ENCODE measurements at places on chromosomes 7 and 10.
A peak's percentile ranks its signal among the peaks of the same experiment; 100 is the strongest.

DNA sequence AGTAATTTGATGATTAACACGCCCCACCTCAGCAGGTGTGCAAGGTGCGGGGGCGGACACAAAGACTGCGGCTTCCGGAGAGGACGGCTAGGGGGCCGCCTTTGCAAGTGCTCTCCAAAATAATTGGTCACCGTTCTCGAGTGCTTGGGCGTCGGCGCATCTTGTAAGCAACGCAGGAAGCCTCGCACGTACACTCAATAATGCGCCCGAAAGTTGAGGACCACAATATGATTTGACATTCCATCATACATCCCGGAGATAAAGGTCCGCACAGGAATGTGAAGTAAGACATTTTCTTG lies 114.7 kb downstream of the EBF3 start:
- H3K36me3 ChIP-seq = no peaks in the 10 kb centered on the region
- no peak overlapping the region for H3K4me3 ChIP-seq
- peaks cover 5% of the 10 kb centered on the region for H3K27me3 ChIP-seq
- no peak overlapping the region for H3K27ac ChIP-seq
- peaks cover 8% of the 10 kb centered on the region for H3K4me1 ChIP-seq

DNA sequence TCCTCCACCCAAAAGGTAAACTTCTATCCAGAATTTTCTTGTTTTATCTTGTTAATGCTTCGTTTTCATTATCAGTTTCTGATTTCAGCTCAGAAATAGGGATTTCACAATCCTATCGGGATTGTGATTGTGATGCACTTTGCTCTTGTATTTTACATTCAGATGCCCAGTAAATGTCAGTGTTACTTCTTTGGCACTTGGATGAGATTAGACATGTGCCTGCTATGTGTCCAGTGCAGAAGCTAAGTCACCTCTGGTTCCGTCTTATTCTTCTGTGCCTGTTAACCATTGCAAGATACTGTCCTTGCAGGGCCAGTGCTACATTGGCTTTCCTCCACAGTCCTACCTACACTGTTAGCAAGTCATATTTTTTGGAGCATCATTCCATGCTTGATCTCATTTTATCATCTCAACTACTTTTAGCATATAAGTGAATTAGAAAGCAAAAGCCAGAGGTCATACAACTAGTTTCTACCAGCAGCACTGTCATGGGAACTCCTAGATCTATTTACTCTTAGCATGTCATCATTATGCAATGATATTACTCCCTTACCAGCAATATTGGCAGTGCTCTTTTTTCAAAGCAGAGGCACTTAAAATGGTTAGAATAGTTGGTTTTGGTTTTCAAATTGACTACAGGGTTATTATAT lies 26.7 kb downstream of the ZNF277 start:
- no peak overlapping the region for H3K4me3 ChIP-seq
- H3K36me3 ChIP-seq = no peaks in the 10 kb centered on the region
- no peak for DNase-seq
- no peaks in the 10 kb centered on the region for H3K4me1 ChIP-seq
- H3K27ac ChIP-seq = no peak overlapping the region
- no peaks in the 10 kb centered on the region for H3K27me3 ChIP-seq

DNA sequence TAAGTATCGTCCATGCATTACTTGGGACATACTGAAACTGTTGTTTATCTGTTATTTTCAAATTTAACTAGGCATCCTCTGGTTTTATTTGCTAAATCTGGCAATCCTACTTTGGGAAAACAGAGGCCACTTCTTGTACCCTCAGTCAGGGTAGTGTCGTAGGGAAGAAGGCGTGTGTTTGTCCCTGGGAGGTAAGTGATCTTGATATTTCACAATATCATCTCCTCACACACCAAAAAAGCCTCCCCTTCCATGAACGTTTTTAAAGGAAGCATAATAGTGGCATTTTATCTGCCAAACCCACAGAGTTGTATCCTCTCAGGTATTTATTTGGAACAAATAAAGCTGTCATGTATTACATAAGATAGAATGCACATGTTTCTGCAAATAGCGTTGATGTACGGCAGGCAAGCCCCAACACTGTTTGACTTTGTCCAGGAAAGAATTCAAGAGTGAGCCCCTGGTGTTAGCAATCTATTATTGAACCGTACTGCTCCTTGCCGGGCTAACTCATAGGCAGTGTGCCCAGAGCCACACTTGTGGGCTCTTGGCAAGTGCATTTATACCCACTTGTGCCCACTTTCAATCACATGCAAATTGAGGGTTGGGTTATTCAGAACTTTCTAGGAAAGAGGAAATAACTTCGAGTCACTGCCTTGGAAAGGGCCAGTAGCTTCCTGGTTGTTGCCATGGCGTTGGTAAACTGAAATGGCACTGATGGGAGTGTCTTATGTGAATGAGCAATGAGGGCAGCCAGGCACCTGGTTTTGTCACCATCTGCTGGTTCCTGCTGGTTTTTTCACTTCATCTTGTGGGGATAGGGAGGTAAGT lies 266.0 kb downstream of the USP6NL start:
- no peak overlapping the region for H3K4me3 ChIP-seq
- no peaks in the 10 kb centered on the region for H3K27me3 ChIP-seq
- DNase-seq = peak; percentile 55
- H3K36me3 ChIP-seq = no peaks in the 10 kb centered on the region
- H3K27ac ChIP-seq = no peak overlapping the region

- H3K27ac ChIP-seq = peak overlapping the region; percentile 99
- H3K36me3 ChIP-seq = no peaks in the 10 kb centered on the region
Observed at GRCh38 chr10:122112021-122112616, 123.2 kb downstream of the TACC2 start.

DNA sequence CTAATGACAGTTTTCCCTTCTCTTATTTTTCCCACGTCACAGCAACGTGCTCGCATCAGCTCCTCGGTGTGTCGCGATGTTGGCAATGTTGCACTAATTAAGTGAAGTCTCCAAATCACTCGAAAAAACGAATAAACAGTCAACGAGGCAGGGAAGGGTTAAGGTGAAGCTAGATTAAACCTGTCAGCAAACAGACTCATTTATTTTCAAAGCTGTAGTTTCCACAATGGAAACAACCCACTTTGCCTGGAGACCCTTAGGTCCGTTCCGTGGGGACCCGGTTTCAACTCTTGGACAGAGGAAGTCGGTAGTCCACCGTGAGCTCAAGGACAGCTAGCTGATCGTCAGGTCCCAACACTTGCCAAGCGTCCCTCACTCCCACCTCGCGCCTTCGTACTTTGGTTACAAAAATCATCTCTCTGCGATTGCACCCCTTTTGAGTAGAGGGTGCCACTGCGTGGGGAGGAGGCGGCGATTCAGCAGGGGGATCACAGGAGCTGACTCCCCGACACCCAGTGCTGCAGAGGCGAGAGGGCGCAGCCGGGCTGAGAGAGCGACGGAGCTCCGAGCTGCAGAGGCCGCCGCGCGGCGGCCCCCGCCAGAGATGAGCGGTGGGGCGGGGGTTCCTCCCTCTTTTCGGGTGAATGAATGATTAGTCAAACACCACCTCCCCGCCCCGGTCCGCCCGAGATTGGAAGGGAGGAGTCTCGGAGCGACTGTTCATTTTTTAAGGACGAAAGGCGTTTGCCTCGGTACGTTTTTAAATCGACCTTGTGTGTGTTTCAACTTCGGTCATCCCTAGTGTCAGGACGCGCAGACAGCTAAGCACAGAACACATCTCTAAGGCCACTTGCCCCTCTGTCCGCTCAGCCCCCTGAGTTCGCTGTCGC lies 1.3 kb upstream of the BMPER start:
- H3K4me1 ChIP-seq = no peaks in the 10 kb centered on the region
- H3K27me3 ChIP-seq = peaks cover 82% of the 10 kb centered on the region
- DNase-seq = peak; percentile 54
- no peak overlapping the region for H3K27ac ChIP-seq

GRCh38 chr7:7554021-7554432 lies 12.7 kb upstream of the MIOS start:
- H3K27me3 ChIP-seq = no peaks in the 10 kb centered on the region
- H3K27ac ChIP-seq = peak overlapping the region; percentile 65
- no peaks in the 10 kb centered on the region for H3K36me3 ChIP-seq
- no peak for DNase-seq
- no peak overlapping the region for H3K4me3 ChIP-seq
- peaks cover 4% of the 10 kb centered on the region for H3K4me1 ChIP-seq

Measured in hepatocyte (in vitro differentiated cells).